ENCODE measurements at places on chromosomes 7 and 10.

GRCh38 chr7:84042110-84042539 is 152.5 kb downstream of the SEMA3A start:
- no peak for DNase-seq

GRCh38 chr10:67772894-67773511 is 65.0 kb downstream of the DNAJC12 start:
- DNase-seq, result no peak

DNA sequence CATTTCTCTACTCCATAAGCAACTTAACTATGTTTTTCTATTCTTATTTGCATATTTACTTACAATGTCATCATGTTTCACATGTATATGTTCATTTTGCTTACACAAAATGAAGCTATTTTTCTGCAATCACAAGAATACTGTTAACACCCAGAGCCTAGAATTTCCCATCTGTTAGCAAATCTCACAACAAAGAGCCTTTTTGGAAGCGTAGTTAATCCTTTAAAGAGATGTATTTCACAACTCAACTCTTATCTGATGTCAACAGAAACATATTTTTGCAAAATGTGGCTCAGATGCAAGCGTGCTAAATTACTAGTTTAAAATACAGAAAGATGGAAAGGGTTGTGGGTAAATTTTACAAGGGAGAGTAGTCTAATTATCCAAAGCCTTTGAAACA is 110.6 kb upstream of the COL1A2 start:
- no peak for DNase-seq

DNA sequence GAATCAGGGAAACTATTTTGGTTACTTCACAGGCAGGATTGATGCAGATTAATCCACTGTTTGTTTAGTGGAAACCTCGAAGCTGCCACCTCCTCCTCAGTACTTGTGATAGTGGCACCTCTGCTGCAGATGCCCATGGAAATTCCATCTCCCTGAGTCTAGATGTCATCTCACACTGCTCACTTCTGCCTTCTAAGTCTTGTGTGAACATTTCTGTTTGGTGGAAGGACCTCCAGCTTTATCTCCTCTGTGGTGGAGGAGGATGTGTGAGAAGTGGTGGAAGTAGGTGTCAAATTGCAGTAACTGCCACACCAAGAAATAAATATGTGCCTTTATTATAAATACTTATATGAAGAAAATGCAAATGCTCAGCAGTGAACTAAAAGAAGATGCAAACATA is 25.8 kb upstream of the GPR141 start:
- DNase-seq, result no peak

DNA sequence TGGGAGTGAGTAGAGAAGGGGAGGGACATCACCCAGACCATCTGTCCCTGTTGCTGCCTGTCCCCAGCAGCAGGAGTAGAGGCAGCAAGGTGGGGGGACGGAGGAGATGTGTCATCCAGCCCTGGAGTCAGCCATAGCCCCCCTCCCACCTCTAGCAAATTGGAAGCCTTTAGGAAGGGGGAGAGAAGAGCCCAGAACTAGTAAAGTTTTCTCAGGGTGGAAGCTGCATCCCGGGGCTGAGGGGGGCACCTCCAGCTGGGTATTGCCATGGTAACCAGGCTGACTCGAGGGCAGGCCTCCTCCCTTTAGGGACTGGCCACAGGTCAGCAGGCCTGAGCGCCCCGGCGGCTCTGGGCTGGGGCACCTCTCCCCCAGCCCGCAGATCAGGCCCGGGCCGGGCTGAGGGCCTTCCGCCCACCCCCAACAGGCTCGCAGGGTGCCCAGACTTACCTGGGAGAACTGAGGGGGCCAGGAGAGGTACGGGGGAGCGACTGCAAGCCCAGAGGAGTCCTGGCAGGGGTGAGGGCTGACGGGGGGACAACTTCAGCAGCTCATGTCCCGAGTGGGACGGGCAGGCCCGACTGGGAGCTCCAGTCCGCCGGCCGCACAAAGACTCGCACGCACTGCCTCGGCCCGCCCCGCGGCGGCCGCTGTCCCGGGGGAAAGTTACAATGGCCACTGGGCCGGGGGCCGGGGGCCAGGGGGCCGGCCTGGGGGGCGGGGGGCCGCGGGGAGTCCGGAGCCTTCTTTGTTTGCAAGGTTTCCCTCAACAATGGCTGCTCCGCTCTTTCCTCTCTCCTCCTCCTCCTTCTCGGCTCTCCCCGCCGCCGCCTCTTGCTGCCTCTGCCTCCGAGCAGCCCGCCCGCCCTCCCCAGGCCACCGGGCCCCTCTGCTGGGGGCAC is 6.0 kb downstream of the LDB1 start:
- DNase-seq, result no peak

- no peak for DNase-seq
These were observed 108.1 kb downstream of the GLRX3 start for GRCh38 chr10:130244031-130244927.

DNA sequence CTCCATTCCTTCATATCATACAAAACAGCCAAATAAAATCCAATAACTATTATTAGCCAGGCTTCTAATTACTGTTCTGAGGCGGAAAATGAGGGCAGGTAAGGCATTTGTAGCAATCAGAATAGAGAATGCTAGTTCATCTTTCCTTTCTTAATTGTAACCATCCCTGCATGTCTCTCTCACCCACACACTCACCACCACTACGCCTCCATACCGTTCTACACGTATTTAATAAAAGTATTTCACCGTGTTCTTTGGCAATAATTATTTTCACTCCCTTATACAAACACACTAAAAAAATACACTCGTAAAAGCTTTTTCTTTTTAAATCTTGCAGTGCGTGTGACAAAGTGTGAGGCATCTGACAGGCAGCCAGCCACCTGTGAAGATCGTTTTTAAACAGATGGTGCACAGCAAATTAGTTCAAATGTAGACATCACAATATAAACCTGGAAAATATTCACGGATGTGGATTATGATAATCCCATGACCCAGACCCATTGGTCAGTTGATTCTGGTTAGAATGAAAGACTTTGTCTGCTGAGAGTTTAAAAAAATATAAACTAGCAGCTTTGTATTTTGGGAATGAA is 653.6 kb downstream of the REEP3 start:
- no peak for DNase-seq

DNA sequence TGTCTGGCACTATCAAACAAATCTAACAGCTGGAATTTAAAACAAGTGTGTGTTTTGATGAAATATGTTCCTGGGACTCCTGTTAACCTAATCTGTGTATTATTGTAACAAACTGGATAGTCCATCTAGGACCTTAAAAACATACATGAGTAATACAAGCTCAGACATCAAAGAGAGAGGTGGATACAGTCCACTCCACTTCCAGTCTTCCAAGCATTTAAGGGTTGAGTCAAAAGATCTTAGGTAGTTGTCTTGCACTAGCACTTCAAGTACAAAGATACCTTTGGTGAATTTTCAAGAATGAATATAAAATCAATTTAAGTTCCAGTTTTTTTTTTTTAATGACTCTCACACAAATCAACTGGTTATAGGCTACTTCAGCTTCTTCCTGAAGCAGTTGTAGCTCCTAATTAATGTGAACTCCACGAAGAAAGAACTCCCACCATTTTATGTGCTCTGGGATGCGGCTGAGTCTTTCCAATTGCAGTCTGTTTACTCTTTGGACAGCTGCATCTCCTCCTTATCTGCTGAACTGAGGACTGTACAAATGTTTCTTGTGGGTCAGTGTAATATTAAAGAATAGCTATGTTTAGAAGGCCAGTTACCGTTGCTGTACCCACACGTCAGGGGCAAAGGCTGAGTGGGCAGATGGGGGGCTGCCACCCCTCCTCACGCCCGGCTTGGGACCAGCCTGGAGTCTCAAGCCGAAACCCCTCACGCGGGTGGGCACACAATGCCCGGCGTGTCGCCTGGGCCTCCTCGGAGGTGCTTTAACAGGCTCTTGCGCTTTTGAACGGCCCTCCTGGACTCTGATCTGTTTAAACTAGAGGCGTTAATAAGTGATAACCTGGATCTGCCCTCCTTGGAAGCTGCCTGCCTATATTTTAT is 2.9 kb upstream of the IGF2BP3 start:
- no peak for DNase-seq

GRCh38 chr7:68892236-68892635 is 706.0 kb upstream of the AUTS2 start:
- no peak for DNase-seq

GRCh38 chr7:131011976-131012375 is 278.0 kb upstream of the KLF14 start:
- DNase-seq, result no peak

GRCh38 chr7:156493942-156494341 is 146.6 kb upstream of the RNF32 start:
- DNase-seq, result no peak

- DNase-seq, result no peak
These were observed 200.1 kb downstream of the DOCK4 start for GRCh38 chr7:112006071-112006470.

GRCh38 chr7:68246189-68246633 is 1249.6 kb downstream of the TYW1 start:
- peak; percentile 77 for DNase-seq

- DNase-seq, result no peak
These were observed 281.7 kb downstream of the AHR start for GRCh38 chr7:17580141-17580540.

DNA sequence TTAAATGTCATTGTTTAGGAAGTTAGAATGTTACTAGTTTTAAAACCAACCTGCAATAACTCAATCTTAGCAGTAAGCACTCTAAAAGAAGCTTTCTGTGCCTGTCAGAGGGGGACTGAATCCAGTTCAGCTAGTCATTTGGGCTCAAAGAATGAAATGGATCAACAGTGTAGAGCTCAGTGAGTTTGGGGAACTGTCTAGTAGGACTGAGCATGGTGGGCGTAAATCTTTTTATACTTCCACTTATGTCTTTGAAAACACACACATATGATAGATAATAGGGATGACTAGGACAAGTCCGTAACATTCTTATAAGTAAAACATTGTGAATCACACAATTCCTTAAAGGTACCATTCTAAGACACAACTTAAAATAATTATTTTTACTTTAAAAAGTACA is 11.5 kb downstream of the GSAP start:
- DNase-seq, result no peak

DNA sequence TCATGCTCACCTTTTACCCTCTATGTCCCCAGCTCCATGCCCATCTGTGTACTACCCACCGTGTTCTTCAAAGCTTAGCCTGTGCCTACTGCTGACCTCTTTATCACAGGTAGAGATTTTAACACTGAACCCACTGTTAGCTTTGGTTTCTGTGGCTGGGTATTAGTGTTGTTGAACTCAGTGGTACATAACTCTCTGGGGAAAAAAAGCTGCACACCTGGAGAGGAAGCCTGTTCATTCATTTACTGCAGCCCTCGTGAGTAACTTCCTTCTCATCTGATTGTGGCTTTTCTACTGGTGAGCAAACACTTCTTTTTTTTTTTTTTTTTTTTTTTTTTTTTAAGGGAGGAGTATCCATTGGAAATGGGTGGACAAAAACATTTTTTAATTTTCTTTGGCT is 326.3 kb downstream of the CCSER2 start:
- DNase-seq, result peak; percentile 16

DNA sequence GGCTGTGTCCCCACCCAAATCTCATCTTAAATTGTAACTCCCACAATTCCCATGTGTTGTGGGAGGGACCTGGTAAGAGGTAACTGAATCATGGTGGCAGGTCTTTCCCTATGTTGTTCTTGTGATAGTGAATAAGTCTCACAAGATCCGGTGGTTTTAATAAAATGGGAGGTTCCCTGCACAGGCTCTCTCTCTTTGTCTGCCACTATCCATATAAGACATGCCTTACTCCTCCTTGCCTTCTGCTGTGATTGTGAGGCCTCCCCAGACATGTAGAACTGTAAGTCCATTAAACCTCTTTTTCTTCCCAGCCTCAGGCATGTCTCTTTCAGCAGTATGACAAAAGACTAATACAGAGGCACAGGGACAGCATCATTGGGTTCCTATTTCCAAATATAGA is 381.2 kb downstream of the SFMBT2 start:
- DNase-seq, result no peak

DNA sequence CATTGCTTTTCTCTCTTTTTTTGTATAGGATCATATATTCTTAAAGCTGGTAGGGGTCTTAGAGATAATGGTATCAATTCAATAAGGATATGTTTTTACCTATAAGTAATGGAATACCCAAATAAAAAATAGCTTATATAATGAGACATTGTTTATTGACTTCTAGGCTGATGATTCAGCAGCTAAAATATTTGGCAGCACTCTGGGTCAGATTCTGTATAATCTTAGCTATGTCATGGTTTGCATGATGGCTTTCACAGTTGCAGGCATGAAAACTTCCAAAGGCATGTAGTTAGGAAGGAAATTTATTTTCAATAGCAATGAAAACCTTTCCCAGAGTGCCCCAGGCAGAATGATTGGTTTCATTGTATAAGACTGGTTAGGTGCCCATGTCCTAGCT is 32.1 kb upstream of the A1CF start:
- DNase-seq, result no peak

- DNase-seq, result no peak
These were observed 10.1 kb downstream of the CNOT4 start for GRCh38 chr7:135499818-135500217.

Measured in NCI-H1436 (cell line).